Stimulated activated CD4-positive, alpha-beta T cell treated with anti-CD3 and anti-CD28 coated beads, Interleukin-1b, Interleukin-23, amount 100 ng/mL, for 1 hour (primary cell): ENCODE measurements at places on chromosomes 7 and 10.

- no peak for DNase-seq
Observed at GRCh38 chr10:79163666-79163975, 94.9 kb downstream of the ZMIZ1 start.

GRCh38 chr7:130272381-130273080, 5.9 kb downstream of the CPA2 start:
- DNase-seq: no peak

DNA sequence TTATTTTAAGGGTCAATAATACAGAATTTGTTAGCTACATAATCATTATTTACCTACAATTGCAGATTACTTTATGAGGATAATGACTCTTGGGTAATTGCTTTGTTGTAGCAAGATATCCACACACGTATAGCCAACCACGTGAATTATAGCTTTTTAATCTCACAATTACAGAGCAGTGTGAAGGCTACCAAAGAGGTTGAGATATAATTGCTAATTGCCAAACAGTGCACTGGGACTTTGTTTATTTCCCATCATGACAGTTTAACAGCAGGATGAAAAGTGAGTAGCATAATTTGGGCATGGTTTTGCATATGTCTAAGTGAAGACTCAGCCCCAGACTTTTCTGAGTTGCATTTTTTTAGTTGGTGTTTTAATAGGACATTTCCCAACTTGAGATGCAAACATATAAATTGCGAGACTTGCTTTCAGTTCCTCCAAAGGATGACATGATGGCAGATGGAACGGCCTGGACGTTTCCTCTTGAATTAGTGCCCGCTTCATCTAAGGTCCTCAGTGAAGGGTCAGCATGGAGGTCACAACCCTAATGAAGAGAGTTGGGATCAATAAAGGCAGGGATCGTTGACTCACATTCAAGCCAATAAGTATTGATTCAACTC, 180.7 kb upstream of the GPR26 start:
- DNase-seq: no peak

- no peak for DNase-seq
Observed at GRCh38 chr7:140643416-140643815, 2.8 kb upstream of the DENND2A start.

DNA sequence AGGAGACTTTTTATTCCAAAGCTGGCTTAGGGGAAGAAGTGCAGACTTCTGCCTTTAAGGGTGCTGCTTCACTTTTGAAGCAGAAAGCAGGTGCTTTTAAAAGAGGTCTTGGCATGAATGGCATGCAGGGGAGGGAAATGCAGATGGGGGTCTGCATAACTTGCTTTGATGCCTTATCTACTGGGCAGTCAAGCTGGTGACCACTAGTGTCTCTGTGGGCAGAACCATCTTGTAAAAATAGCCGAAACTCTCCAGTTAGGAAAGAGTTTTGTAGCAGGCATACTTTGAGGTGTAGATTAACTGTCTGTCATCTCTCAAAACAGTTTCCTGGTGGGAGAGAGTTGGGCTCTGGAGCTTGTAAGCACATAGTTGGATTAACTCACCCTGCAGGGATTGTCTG, 9.9 kb upstream of the CTNNA3 start:
- DNase-seq: no peak

DNA sequence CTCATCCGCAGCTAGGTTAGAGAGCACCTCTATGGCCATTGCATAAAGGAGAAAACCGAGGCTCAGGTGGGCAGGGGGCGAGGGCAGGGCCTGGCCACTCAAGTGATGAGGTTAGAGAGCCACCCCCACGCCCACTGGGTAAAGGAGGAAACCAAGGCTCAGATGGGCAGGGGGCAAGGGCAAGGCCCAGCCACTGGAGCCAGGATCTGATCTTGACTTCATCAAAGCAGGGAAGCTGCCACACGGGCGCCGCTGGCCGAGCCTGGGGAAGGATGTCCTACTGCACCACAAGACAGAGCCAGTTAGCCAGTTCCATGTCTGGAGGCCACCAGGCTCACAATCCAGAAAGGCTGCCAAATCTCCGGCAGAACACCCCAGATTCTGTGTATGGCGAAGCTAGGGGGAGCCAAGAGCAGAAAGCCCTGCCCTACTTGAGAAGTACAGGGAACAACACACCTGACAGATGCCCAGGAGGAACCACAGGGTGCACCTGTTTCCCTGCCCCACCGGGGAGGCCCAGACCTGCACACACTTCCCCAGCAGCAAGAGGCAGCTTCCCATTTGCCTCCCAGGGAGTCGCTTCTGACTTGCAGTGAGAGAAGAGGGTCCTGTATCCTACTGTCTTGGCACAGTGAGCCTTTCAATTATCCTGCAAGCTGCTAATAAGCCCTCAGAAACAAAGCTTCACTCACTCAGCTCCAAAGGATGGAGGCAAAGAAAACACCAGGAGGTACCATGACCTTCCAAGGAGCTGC, 101.9 kb downstream of the TNS3 start:
- no peak for DNase-seq

DNA sequence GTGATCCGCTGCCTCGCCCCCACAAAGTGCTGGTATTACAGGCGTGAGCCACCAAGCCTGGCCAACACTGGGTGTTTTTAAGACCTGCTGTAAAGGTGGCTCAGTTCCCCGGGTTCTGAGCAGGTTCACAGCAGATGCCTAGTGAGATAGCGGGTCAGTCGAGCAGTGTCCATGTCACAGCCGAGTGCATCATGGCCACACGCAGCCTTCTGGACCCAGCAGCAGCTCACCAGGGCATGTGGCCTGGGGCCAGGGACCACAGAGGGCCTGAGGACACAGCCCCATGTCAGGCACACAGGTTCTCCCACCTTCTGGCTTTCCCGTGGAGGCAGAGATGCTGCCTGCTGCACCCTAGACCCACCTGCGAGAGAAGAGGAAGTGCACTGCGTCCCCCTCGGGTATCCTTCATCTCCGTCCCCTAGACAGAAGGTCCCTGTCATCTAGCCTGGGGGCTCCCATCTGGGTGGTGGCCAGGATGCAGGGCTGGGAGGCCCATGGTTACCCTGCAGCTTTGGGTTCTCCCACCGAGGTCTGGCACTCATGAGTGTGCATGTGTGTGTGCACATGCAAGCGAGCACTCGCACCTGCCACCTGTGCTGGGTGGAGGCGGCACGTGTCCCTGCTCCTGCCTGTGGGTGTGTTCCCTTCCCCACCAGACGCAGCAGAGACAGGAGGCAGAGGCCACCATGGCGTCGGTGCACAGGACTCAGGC, 98.6 kb downstream of the NKX6-2 start:
- no peak for DNase-seq

DNA sequence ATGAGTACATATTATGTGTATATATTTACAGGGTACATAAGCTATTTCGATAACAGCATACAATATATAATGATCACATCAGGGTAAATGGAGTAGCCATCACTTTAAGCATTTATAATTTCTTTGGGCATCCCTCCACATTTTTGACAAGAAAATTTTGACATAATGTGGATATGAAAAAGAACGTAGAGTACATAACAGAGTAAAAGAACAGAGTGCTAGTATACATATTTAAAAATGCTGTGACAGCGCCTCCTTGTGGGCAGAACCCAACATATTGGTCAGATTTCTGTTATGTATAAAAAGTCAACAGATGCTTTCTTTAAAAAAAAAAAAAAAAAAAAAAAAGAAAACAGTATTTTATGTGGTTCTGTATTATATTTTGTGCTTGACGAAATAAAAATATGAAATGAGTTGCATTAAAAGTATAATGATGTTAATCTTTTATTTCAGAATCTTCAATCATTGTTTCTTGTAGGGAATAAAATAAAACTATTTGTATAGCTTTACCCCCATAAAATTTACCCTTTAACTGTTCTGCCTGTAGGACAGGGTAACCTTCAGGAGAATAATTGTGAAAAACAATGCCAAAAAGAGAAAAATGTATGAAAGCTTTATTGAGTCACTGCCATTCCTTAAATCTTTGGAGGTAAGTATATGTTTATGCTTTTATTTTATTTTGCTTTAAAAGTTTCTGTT, 18.3 kb upstream of the HBP1 start:
- peak; percentile 69 for DNase-seq

DNA sequence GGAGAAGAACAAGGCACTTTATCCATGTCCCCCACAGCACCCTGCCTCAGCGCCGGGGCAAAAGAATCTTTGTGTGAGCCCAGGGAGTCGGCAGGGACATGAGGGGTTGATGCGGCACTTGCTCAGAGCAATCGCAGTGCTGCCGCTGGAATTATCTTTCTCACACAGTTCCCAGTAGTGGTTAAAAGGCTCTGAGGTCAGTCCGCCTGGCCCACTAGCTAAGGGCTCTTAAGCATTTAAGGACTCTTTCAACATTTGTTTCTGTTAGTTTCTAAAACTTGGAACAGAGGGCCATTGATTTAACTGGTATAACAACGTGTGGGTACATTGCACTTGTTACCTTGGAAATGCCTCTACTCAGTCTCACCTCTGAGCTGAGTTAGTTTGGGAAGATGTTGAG, 208.0 kb upstream of the C7orf33 start:
- no peak for DNase-seq

- DNase-seq: no peak
Observed at GRCh38 chr7:27409311-27409710, 166.7 kb downstream of the EVX1 start.

DNA sequence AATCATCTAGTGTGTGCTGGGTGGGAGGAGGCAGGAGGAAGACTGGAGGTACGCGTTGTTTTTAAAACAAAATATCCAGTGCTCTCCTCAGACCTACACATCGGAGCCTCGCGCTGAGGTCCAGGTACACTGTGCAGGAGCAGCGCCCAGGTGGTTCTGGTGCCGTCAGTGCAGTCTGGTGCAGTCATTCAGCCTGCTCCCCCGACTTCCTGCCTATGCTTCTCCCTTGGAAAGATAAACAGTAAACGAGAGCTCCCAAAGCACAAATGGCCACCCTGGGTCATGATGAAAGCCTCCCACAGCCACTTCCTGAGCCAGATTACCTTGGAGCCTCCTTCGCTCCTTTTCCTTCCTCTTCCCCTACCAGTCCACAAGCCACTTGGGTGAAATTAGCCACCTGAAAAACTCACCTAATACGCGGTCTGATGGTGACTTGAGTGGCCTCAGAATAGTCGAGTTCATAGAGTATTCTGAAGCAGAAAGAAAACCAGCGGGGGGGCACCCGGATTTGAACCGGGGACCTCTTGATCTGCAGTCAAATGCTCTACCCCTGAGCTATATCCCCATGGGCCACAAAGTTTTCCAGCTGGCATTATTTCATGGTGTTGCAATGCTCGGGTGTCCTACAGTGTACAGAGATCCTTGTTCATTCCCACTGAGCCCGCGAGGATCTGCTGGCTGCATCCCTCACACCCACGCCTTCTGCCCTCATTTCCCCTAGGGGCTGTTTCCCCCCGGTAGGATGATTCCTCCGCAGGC, 82.5 kb downstream of the ZNF467 start:
- DNase-seq: no peak

- no peak for DNase-seq
Observed at GRCh38 chr7:135204341-135204749, 7.0 kb downstream of the WDR91 start.

- no peak for DNase-seq
Observed at GRCh38 chr10:49255883-49256282, 43.1 kb upstream of the C10orf71 start.

DNA sequence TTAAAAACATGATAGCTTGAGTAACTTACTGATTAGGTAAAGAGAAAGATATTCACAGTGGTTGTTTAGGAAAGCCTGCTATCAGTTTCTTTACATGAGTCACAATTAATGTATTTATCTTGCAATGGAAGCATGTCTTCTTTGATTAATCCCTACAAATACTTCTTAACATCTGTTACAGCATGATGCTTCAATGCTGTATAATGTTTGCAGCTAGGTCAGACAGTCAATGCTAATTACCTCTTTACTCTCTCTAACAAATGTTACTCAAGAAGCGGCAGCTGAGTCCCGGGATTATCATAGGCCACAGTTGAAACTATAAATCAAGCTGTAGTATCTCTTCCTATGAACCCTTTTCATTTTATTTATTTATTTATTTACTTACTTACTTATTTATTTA, 33.2 kb downstream of the ACBD5 start:
- no peak for DNase-seq

- DNase-seq: no peak
Observed at GRCh38 chr10:28492116-28492920, 40.6 kb upstream of the WAC start.

- no peak for DNase-seq
Observed at GRCh38 chr10:97050205-97050745, 135.5 kb downstream of the SLIT1 start.

DNA sequence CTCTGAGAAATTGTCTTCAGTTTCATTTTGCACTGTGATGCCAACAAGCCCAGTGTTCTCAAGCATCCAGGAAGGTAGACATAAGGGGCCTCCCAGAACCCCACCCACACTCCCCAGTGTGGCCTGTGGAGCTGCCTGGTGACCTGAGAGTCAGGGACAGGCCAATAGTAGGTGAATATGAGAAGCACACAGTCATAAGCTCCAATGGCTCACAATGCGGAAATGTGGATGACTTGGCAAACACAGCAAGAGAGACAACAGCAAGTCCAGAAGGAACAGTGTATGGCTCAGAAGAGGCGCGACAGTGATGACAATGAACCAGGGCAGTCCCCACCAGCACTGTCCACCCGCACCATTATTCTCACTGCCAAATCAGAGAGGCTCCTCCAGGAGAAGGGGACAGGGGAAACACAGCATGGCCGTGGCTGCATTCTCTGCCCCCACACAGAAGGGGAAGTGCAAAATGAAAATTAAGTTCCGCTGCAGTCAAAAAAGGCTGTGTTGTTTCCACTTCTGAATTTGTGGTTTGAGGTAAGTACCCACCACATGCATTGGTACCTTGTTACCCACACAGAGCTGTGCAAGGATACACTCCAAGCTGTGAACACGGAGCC, 419.8 kb downstream of the GRID1 start:
- no peak for DNase-seq

- DNase-seq: no peak
Observed at GRCh38 chr7:42210333-42210732, 26.7 kb downstream of the GLI3 start.

DNA sequence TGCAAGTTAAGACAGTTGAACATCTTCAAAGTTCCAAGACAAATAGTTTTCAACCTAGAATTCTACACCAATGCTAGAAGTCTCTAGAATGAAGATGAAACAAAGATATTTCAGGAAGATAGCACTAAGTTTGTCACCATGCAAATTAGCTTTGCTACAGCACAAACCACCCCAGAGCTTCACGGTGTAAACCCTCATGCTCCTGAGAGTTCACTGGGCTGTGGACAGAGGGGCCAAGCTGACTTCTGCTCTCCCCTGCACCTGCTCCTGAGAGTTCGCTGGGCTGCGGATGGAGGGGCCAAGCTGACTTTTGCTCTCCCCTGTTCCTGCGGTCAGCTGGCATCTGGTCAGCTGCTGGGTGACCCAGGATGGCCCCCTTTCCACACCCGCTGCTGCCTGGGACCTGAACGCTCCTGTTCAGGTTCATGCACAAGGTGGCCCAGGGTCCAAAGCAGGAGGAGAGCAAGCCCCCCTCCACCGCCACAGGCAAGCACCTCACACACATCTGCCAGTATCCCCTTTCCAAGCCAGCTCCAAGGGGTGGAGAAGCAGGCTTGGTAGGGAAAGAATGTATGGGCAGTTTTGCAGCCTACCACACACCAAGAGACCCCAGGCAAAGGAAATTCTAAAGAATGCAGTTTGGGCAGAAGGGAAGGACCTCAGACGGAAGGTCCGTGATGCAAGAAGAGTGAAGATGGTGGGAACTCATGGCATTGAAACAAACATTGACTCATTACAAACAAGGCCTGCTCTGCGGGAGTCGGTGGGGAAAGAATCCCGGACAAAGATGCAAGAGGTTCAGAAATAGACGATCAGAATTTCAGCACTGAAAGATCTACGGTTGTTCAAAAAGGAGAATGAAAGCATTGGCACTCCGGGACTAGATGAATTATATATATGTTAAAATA, 137.8 kb upstream of the PPP2R2D start:
- no peak for DNase-seq

- DNase-seq: no peak
Observed at GRCh38 chr7:4959306-4959705, 319 bp upstream of the MMD2 start.

GRCh38 chr7:119888251-119888650, 384.7 kb upstream of the KCND2 start:
- DNase-seq: no peak
